Breast epithelium (tissue), 4 donors: ENCODE measurements at places on chromosomes 6 and 20. TPM values are rescaled to one million over a fixed set of nuclear protein-coding genes. Genes with fewer than 3 reads are reported as not detected.

Gene LY6G5B
- 12.7 TPM for total RNA-seq

Gene CLDN20
- not detected for total RNA-seq

GRCh38 chr6:159450815-159451465 lies 242.1 kb downstream of the SOD2 start:
- DNase-seq, result no peak

DNA sequence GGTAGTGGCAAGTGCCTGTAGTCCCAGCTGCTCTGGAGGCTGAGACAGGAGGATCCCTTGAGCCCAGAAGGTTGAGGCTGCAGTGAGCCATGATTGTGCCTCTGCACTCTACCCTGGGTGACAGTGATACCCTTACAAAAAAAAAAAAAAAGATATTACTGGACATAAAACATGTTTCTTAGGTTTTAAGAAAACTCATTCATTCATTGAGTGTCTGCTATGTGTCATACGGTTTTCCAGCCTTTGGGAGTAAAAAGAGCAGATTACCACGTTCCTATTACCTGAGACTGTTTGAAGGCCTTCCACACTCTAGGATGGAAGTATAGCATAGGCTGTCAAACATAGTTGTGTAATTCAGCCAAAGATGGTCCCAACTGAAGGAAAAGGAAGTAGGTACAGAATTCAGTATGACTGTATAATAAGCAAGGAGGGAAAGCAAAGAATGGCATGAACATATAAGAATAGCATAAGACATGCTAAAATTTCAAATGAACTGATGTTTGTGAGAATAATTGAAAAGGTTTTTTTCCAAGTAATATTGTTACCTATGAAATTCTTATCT lies 22.0 kb downstream of the STXBP5 start:
- no peak for DNase-seq

GRCh38 chr20:56625837-56626236 lies 3.3 kb upstream of the TFAP2C start:
- DNase-seq, result no peak

DNA sequence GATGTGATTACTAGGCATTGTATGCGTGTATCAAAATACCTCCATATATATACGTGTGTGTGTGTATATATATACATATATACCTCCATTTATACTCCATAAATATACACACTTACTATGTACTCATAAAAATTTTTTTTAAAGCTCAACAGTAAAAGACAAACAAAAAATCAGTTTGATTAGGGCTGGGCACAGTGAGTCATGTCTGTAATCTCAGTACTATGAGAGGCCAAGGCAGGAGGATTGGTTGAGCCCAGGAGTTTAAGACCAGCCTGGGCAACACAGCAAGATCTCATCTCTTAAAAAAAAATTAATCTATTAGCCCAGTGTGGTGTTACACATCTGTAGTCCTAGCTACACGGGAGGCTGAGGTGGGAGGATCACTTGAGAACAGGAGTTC lies 24.6 kb downstream of the PDSS2 start:
- DNase-seq, result no peak

DNA sequence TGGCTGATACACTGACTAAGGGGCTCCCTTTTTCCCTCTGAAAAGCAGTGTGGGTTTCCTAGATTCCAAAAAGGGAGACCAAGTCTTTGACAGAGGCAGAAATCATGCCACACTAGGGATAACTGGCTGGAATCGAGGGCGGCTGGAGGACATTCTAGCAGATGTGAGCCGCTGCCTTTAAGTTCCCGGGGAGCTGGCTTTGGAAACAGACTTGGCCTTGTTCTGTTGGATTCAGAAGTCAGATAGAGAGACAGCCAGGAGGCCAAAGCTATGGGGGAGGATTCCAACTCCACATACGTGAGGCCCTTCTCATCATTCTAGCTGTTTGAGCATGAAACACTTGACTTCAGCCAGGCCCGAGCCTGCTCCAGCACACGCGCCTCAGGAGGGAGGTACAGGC lies 109.9 kb upstream of the FOXC1 start:
- DNase-seq, result no peak
